ENCODE measurements at places on chromosomes 13 and 19.
A peak's percentile ranks its signal among the peaks of the same experiment; 100 is the strongest.

DNA sequence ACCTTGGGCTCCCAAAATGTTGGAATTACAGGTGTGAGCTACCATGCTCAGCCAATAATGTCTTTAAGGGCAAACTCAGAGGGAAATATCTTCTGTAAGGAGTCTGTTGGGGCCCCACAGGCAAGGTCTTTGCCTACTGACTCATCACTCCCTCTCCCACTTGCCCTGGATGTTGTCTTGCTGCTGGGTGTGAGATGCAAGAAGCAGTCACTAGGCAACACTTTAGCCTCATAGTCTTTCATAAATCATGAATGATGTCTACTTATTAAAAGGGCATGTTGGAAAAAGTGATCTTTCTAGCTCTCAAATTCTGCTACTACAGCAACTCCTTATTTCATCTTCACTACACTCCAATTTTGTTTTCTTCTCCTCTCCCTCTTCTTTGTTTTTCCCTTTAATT, 34.6 kb upstream of the SLC10A2 start:
- DNase-seq = no peak
- H3K36me3 ChIP-seq = no peaks in the 10 kb centered on the region
- H3K4me3 ChIP-seq = no peak overlapping the region
- H3K27ac ChIP-seq = no peak overlapping the region
- H3K4me1 ChIP-seq = peaks cover 2% of the 10 kb centered on the region
- no peaks in the 10 kb centered on the region for H3K27me3 ChIP-seq

DNA sequence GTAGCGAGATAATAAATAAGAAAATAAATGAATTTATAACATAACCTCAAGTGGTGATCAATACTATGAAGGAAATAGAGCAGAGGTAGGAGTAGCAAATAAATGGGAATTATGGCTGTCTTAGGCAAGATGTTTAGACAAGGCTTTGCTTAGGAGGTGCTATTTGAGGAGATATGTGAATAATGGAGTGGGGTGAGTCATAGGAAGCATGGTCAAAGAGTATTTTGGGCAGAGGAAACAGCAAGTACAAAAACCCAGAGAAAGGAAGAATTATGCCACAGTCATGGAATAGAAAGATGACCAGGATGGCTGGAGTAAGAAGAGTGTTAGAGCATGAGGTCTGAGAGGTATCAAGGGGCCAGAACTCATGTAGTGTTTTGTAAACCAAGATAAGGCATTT, 33.6 kb upstream of the LPAR6 start:
- no peak overlapping the region for H3K27ac ChIP-seq
- no peaks in the 10 kb centered on the region for H3K36me3 ChIP-seq
- H3K4me1 ChIP-seq = no peaks in the 10 kb centered on the region
- no peak for DNase-seq
- H3K4me3 ChIP-seq = no peak overlapping the region
- H3K27me3 ChIP-seq = no peaks in the 10 kb centered on the region

DNA sequence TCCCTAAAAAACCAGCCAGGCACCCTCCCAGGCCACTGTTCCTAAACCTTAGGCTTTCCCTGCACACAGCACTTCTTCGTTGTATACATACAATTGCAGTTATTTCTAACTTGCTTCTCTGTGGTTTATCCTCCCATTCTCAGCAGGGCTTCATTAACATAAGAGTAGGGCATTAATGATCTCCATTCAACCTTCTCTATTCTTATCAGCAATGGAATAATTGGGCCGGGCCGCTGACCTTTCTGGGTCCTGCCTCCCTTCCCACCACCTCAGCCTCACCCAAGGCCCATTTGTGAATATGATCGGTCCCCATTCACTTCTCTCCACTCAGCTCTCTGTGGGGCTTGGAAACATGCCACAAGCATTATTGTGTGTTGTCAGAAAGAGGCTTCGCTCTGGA, 184.2 kb downstream of the SUCLA2 start:
- no peak for DNase-seq
- H3K27ac ChIP-seq = no peak overlapping the region
- no peaks in the 10 kb centered on the region for H3K27me3 ChIP-seq
- H3K36me3 ChIP-seq = no peaks in the 10 kb centered on the region

DNA sequence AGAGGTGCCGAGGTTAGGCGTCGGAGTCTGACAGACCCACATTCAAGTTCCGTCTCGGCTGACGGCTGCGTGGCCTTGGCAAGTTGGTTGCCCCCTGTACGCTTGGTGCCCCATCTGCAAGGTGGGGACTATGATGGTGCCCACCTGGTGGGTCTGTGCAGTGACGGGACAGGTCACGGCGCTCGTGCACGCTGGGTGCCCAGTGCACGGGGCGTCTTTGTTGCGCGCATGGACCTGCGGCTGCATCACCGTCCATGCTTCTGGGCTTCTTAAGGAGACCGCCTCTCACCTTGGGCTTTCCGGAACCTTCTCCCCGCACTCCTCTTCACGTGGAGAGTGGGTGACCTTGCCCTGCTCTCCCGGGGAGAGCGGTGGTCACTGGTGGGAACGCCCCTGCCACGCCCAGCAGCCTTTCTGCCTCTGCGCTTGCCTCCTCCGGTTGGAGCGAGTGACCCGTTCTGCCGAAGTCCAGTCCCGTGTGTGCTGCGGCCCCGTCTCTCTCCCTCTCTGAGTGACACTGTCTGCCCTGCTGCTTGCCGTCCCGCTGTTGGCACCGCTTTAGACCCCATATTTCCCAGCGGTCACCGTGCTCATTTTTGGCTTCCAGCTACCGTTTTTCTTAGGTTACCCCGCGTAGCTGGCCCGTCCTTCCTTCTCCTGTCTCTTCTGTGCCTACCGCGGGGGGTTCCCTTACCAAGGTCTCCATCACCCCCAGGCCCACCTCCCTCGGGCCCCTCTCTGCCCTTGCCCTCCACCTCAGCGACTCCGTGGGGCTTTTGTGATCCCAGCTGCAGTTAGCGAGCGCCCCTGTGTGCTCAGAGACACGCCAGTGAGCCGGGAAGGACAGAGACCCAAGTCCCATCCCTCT, 6.4 kb downstream of the ATP11A start:
- H3K27me3 ChIP-seq = no peaks in the 10 kb centered on the region
- no peak overlapping the region for H3K27ac ChIP-seq
- peaks cover 5% of the 10 kb centered on the region for H3K4me1 ChIP-seq
- H3K4me3 ChIP-seq = no peak overlapping the region
- DNase-seq = no peak
- no peaks in the 10 kb centered on the region for H3K36me3 ChIP-seq

DNA sequence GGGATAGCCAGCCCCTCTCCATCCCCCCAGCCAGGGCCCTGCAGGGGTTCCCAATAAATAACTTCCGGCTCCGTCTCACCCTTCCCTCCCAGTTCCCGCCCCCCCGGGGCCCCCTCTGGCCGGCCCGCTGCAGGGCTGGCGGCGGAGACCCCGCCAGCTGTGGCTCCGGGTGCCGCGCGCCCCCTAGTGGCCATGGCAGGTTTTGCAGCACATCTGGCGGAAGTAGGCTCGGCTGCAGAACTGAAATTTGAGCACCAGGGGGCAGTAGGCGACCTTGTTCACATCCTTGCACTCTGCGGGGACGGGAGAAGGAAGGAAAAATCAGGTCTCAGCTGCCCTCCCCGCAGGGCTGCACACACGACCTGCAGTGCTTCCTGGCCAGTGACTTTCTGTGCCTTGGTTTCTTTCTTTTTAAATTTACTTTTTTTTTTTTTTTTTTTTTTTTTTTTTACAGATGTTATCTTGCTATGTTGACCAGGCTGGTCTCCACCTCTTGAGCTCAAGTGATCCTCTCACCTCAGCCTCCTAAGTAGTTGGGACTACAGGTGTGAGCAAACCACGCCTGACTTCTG, 3.6 kb upstream of the MYO1F start:
- no peaks in the 10 kb centered on the region for H3K36me3 ChIP-seq
- DNase-seq = peak; percentile 73
- no peak overlapping the region for H3K27ac ChIP-seq

- H3K36me3 ChIP-seq = no peaks in the 10 kb centered on the region
- no peaks in the 10 kb centered on the region for H3K4me1 ChIP-seq
- DNase-seq = no peak
- no peaks in the 10 kb centered on the region for H3K27me3 ChIP-seq
These were observed 14.2 kb upstream of the MYO16 start for GRCh38 chr13:108615241-108615640.

GRCh38 chr13:73075546-73075945, 16.7 kb downstream of the KLF5 start:
- H3K36me3 ChIP-seq = no peaks in the 10 kb centered on the region
- H3K4me3 ChIP-seq = no peak overlapping the region
- no peak overlapping the region for H3K27ac ChIP-seq

GRCh38 chr13:113489549-113490495, 689 bp downstream of the DCUN1D2 start:
- no peak overlapping the region for H3K27ac ChIP-seq
- no peak for DNase-seq
- no peaks in the 10 kb centered on the region for H3K4me1 ChIP-seq
- no peaks in the 10 kb centered on the region for H3K36me3 ChIP-seq

DNA sequence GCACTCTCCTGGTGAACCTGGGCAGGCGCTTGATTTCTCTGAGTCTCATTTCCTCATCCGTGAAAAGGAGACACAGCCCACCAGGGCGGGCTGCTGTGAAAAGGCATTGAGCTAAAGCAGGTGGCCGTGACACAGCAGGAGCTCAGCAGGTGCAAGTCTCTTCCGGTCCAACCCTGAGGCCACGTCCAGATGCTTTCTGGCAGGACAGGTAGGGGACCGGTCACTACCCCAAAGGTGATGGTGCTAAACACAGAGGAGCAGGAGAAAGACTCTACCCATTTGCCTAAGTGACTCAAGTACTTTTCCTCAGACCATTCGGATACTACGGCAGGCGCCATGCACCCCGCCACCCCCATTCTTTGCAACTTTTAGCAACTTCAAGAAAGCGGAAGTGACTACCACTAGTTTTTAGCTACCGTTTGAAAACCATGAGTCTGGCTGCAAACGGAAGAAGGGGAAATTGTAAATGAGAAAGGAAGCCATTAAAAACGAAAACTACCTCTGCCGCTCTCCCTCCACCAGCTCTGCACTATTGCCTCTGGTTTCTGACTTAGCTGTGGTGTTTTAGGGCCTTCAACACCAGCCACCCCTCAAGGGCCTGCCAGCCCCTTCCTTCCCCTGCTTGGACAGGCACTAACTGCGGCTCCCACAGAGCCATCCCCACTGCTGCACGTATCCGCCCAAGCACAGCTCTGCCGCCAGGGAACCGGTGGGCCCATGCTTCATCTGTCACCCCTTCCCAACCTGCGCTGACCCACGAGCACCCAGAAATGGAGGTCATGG, 4.8 kb downstream of the PPP6R1 start:
- no peaks in the 10 kb centered on the region for H3K36me3 ChIP-seq
- H3K4me3 ChIP-seq = no peak overlapping the region
- no peak for DNase-seq

- H3K27me3 ChIP-seq = no peaks in the 10 kb centered on the region
- H3K4me1 ChIP-seq = no peaks in the 10 kb centered on the region
- H3K36me3 ChIP-seq = no peaks in the 10 kb centered on the region
- no peak for DNase-seq
These were observed 18.6 kb upstream of the INSR start for GRCh38 chr19:7312816-7313215.

DNA sequence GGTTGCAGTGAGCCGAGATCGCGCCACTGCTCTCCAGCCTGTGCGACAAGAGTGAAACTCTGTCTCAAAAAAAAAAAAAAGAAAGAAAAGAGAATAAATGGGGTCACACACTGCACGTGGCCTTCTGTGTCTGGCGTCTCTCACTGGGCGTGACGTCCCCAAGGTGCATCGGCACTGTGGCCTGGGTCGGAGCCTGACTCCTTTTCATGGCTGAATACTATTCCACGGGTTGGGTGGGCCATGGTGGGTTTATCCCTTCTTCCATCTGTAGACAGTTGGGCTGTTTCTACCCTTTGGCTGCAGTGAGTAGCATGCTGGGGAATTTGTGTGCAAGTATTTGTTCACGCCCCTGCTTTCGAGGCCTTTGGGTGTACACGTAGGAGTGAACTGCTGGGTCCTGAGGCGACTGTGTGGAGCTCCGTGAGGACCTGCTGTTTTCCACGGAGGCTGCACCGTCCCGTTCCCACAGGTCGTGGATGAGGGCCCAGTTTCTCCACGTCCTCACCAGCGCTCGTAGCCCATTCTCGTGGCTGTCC, 8.3 kb upstream of the MISP start:
- no peak overlapping the region for H3K27ac ChIP-seq
- H3K36me3 ChIP-seq = no peaks in the 10 kb centered on the region
- no peaks in the 10 kb centered on the region for H3K27me3 ChIP-seq
- H3K4me3 ChIP-seq = no peak overlapping the region

DNA sequence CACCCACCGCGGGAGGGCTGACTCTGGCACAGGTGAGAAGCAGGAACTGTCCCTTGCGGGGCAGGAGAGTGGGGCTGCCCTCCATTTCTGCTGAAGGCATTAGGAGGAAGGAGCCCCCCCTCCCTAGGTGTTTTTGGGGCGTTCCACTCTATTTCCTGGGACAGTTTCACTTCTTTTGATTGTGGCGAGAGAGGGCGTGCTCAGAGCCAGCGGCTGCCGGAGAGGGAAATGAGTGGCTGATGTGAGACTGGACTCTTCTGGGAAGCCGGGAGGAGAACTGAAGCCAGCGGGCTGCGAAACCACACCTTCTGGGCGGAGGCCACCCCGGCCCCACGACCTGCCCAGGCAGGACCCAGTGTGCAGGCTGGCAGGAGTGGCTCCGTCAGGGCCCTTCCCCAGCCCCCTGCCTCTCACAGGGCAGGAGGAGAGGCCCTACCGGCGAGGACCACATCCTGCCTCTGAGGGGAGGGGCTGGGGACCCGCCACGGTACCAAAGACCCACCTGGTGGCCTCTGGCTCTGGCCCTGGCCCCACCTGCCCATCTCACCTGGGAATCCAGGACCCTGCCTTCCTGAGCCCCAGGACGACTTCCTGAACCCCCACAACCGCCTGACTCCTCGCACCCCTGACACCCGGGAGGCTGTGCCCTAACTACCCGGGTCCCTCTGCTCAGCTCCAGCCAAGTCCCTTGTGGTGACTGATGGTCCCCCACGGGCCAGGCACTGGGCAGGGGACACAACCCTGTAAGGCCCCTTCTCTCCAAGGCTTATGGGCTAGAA, 25.9 kb downstream of the MPND start:
- no peak for DNase-seq
- no peak overlapping the region for H3K27ac ChIP-seq
- H3K4me3 ChIP-seq = no peak overlapping the region
- peaks cover 8% of the 10 kb centered on the region for H3K36me3 ChIP-seq
- H3K4me1 ChIP-seq = peaks cover 11% of the 10 kb centered on the region

- DNase-seq = no peak
- H3K36me3 ChIP-seq = peaks cover 12% of the 10 kb centered on the region
- H3K27ac ChIP-seq = no peak overlapping the region
- H3K4me3 ChIP-seq = no peak overlapping the region
- H3K4me1 ChIP-seq = peaks cover 2% of the 10 kb centered on the region
These were observed 6.3 kb downstream of the ABCA7 start for GRCh38 chr19:1046117-1046626.

- no peaks in the 10 kb centered on the region for H3K27me3 ChIP-seq
- H3K4me3 ChIP-seq = no peak overlapping the region
- no peaks in the 10 kb centered on the region for H3K4me1 ChIP-seq
- DNase-seq = peak; percentile 68
- no peaks in the 10 kb centered on the region for H3K36me3 ChIP-seq
- H3K27ac ChIP-seq = no peak overlapping the region
These were observed 22.1 kb upstream of the POMP start for GRCh38 chr13:28636677-28637317.

DNA sequence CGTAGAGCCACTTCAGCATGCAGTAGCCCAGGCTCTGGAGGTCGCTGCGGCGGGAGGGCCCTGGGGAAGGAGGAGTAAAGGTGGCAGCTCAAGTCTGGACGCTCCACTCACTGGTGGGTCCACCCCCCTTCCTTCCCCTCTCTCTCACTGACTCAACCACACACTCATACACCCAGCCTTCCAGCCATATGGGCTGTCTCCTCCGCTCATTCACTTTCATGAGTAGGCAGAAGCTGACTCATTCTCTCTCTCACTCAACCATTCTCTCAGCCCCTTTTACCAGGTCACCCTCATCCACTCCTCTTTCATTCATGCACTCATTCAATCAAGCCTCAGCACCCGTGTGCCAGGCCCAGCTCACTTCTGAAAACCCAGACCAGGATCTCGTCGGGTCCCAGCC, 27.5 kb upstream of the SIGLEC11 start:
- H3K4me3 ChIP-seq = no peak overlapping the region
- no peaks in the 10 kb centered on the region for H3K4me1 ChIP-seq
